ENCODE measurements at places on chromosomes 12 and 14.

DNA sequence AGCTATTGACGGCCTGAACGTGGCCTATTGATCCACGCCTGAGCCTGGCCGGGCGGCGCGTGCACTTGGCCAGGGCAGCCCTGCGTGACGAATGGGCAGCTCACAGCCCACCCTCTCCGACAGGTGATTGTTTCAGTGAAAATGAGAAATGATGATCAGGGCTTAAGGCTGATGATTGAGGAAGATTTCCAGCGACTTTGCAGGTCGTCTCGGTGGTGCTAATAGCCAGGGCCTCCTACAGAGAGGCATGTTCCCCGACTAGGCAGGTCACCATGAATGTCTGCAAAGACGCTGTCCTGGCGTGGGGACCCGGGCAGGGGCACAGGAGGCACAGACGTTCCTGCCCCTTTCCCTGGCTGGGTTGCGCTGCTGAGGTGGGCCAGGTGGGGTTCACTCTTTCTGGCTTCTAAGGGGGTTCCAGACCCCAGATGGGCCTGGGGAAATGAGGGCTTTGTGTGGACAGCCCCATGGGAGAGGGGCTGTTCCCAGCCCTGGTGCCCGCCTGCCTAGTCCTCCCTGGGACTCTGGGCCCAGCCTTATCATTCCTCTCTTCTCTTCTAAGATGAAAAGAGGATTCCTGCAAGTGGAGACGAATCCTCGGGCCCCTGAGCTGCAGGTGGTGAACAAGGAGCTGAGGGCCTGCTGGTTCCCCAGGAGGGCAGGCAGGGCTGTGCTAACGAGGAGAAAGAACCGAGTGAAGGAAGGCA is 157.4 kb downstream of the KIF26A start:
- DNase-seq, result no peak

- DNase-seq, result no peak
Observed at GRCh38 chr14:52547526-52547925, 4.8 kb downstream of the TXNDC16 start.

GRCh38 chr12:49017891-49018260 is 700 bp downstream of the PRKAG1 start:
- no peak for DNase-seq

DNA sequence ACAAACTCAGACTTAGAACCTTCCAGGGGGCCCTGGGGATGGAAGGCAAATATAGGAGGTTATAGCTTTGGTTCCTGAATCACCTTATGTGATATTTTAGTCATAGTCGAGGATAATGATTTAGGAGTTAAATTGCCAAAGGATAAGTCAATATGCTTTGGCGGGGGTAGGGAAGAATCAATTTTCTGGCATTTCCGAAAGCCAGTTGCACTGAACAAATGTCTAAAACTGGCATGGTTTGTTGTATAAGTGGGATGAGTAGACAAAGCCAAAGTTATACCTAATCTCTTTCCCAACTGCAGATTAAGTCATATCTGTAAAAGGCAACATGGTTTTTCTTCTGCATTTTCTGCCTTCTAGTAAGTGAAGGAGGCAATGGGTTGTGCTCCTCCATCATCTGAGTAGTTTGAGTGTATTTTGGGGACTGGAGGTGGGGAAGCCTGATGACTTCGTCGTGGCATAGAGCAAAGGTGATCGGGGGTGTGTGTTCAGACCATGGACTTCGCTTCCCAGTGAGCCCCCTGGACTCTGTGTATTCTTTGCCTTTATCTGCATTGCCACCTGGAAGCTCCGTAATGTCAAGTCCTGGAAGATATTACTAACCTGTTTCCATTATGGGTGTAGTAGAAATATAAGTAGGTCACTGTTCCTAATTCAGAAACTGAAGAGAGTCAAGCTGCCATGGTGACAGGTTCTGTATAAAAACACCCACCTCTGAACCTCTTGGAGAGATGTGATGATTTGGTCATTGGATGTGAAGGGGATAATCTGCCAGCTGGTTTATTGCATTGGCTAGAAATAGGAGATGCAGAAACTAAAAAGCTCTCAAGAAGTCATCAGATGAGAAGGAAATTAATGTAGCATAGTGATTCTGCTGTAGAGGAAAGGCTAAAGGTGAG is 24.5 kb downstream of the PPFIBP1 start:
- no peak for DNase-seq

All from glomerular endothelial cell (primary cell).